Islet precursor cell (in vitro differentiated cells): ENCODE measurements at places on chromosomes 12 and 14.
A peak's percentile ranks its signal among the peaks of the same experiment; 100 is the strongest.

- no peak for DNase-seq
These were observed 1.5 kb downstream of the BMAL2 start for GRCh38 chr12:27334042-27334720.

DNA sequence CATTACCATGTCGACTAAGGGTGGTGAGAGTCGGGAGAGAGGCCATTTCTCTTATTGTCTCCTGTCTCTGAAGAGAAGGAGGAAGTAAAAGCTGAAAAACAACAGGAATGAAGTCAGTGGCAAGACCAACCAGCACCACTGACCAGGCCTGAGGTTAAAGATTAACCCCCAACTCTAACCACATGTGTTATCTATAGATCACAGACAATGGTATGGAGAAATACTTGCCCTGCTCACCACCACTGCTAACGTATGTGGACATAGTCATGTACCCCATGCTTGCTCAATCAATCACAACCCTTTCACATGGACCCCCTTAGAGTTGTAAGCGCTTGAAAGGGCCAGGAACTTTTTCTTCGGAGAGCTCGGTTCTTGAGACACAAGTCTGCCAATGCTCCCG lies 690.9 kb upstream of the LMO3 start:
- no peak for DNase-seq

DNA sequence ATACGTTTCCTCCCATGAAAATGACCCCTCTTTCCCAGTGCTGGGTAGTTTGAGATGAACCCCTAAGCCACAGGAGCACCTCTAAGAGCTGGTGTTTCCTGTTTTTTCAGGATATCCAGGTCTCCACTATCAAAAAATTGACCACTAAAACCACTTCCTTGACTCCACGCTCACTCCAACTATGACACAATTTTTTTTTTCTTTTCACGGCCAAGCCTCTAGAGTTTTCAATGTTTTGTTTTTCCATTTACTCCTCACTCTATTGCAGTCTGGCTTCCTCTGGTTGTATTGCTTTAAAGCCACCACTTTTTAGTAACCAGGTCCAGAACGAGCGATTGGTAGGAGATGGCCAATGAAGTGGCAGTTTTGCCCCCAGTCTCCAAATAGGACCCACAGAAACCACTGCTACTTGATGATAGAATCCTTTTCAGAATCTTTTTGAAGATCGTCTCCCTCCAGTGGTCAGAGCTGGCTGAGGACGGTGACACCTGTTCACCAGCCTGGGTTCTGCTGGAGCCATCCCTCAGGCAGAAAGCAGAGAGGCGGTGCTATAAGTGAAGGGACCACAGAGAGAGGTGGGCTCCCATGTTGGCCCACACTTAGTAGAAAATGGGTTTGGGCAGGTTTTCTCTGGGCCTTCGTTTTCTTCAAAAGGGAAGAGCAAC lies 454.4 kb downstream of the VRK1 start:
- no peak for DNase-seq

DNA sequence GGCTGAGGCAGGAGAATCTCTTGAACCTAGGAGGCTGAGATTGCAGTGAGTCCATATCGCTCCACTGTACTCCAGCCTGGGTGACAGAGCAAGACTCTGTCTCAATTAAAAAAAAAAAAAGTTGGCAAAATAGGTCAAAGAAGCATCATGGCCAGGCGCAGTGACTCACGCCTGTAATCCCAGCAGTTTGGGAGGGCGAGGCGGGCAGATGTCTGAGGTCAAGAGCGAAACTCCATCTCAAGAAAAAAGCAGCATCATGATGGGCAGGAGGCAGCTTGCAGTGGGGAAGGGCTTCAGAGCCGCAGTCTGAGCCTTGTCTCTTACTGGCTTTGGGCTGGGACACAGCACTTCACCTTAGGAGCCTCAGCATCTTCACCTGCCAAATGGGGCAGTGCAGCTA lies 21.4 kb downstream of the TEAD4 start:
- DNase-seq, result no peak

DNA sequence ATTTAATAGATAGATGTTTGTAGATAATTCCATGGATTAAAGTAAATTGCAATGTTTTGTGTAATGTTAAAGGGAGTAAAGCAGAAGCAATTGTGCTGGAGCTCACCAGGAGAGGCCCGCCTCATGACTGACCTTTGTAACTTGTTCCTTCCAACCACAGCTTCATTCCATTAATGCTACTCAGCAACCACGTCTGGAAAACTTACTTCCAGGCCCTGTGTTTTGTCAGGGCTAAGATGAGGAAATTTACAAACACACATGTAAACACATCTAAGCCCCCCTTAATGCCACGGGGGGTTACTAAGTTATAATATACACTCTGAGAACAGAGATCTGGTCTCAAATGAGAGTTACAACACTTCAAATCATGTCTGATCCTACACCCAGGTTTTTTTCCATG lies 12.4 kb downstream of the LUM start:
- DNase-seq, result peak; percentile 91

GRCh38 chr12:14284184-14284722 lies 81.2 kb upstream of the ATF7IP start:
- DNase-seq, result no peak
